Left kidney (tissue), 8 donors: ENCODE measurements at places on chromosomes 1 and 21.

- no peak for DNase-seq
Measured at GRCh38 chr21:37005548-37006485, 685 bp upstream of the RIPPLY3 start.

DNA sequence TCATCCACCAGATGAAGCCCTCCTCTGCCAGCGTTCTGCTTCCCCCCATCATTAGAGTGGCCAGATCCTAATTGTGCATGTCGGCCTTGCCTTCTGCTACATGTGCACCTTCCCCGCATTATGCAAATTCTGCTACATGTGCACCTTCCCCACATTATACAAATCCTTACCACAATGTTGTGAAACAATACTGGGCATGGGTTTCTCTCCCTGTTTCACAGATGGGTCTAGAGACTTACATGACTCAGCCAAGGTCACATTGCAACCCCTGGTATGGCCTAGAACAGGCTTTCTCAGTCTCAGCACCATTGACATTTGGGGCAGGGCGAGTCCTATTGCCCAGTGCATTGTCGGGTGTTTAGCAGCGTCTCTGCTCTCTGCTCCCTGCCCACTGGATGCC, 1.0 kb upstream of the CELA2A start:
- no peak for DNase-seq

DNA sequence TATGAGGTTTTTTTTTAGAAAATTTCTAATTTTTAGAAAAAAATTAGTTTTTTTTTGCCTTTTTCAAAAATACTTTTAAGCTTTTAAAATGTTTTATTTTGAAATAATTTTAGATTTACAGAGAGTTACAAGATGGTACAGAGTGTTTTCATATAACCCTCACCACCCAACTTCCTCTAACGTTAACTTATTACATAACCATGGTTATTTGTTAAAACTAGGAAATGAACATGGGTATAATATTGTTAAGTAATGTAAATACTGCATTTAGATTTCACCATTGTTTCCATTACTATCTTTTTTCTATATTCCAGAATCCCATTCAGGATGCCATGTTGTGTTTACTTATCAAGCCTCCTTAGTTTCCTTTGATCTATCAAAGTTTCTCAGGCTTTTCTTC, 45.2 kb upstream of the ST6GALNAC3 start:
- no peak for DNase-seq

GRCh38 chr1:115531631-115532264, 110.0 kb upstream of the VANGL1 start:
- no peak for DNase-seq

DNA sequence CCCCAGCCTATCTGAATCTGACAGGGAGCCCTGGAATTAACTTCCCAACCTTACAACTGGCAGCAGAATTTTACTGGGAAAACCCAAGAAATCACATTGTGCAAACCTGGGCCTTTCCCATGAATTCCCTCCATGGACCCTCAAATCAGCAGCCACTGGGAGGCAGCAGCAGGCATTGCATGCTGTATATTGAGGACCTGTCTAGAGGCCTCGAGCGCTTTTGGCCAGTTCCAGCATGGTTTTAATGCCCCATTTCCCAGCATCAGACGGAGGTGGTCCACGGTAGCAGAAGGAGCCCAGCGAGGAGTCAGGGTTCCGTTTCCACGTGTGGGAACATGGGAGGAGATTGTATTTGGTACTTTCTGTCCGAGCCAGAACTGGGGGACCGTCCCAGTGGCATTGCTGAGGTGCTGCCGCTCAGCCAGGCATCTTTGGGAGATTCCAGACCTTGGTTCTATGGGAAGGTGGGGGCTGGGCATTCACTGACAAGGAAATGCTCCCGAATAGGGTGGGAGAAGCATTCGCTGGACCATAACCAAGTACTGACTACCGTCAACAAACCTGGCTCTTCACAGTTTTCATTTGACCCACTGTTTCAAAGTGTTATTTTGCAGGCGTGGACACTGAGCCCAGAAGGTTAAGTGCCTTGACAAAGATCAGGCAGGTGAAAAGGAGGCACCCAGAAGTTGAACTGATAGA, 15.9 kb downstream of the BMP8A start:
- no peak for DNase-seq

- DNase-seq, result no peak
Measured at GRCh38 chr1:30088594-30088993, 634.8 kb downstream of the MATN1 start.
